ENCODE measurements at places on chromosomes 11 and 22. TPM values are rescaled to one million over a fixed set of nuclear protein-coding genes. Genes with fewer than 3 reads are reported as not detected.
A peak's percentile ranks its signal among the peaks of the same experiment; 100 is the strongest.

DNA sequence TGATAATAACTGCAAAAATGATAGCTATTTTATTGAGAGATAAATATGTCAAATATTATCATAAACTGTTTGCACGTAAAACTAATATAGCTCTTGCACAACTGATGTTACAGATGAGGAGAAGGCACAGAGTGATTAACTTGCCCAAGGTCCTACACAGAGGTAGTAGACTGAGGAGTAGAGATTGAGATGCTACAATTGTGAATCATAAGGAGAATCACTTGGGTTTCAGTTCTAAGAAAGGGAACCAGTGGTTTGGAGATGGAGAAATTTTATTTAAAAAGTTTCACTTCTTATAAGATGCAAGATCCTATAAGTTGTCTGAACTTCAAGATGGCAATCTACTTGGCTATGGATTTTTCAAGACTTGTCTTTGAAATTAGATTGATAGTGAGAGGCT lies 224.8 kb upstream of the RAG2 start:
- DNase-seq, result no peak

DNA sequence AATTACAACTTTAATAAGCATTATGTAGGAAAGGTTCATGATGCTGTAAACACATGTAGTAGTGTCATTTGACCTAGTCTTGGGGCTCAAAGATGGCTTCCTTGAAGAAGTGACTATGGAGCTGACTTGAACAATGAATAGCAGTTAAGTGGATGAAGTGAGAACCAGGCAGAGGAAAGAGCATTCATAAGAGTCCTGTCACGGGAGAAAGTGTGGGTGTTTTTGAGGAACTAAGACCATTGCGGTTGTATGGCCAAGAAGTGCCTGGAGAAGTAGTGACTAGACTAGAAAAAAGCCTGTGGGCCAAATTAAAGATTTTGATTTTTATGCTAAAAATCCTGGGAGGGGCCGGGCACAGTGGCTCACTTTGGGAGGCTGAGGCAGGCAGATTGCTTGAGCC lies 7.2 kb upstream of the IL18BP start:
- no peak for DNase-seq

The HNRNPUL2 gene
- 39.8 TPM for total RNA-seq

- DNase-seq, result no peak
Measured at GRCh38 chr11:2263724-2264360, 6.5 kb downstream of the ASCL2 start.

- no peak for DNase-seq
Measured at GRCh38 chr11:37804666-37805065, 1206.6 kb upstream of the RAG2 start.

- DNase-seq, result peak; percentile 46
Measured at GRCh38 chr11:73223998-73224730, 6.1 kb downstream of the P2RY2 start.

GRCh38 chr11:35065566-35065965 lies 73.4 kb upstream of the CD44 start:
- DNase-seq, result no peak

The GGT5 gene
- 16.6 TPM for total RNA-seq

GRCh38 chr11:76551400-76551799 lies 106.6 kb downstream of the EMSY start:
- no peak for DNase-seq

The TESMIN gene
- total RNA-seq, result 3.5 TPM
